NCI-H1092 (cell line): ENCODE measurements at places on chromosomes 7 and 10.

DNA sequence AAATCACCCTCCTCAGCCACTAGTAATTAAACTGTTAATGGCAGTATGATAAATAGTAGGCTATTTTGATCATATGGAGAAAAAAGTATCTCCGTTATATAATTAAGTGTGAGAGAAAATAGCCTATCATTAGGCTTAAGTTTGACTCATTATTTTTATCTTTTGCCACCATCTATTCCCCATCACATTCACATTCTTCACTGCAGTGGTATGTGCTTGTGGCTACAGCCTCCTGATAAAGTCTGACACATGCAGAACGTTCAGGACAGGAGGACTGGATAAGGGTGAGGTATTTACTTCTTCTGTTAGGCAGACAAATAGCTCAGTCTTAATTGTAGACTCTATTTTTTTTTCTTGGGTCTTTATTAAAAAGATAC lies 5.8 kb downstream of the NEBL start:
- DNase-seq: no peak

DNA sequence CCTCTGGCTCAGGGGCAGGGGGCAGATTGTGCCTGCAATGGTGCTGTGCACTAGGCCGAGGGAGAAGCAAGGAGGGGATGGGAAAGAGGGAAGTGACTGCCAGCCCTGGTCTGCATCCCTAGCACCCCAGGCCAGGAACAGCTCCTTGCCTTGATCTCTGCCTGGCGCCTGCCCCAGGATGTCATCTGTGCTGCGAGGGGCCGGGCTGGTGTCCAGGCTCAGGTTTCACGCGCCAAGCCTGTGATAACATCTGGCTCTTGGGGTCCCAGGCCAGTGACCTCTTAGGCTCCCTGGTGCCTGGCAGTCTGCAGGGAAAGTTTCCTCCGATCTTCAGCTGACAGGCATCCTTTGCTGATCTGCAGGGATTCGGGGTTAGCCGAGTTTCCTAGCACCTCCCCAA lies 193.5 kb upstream of the GPR26 start:
- DNase-seq: no peak

DNA sequence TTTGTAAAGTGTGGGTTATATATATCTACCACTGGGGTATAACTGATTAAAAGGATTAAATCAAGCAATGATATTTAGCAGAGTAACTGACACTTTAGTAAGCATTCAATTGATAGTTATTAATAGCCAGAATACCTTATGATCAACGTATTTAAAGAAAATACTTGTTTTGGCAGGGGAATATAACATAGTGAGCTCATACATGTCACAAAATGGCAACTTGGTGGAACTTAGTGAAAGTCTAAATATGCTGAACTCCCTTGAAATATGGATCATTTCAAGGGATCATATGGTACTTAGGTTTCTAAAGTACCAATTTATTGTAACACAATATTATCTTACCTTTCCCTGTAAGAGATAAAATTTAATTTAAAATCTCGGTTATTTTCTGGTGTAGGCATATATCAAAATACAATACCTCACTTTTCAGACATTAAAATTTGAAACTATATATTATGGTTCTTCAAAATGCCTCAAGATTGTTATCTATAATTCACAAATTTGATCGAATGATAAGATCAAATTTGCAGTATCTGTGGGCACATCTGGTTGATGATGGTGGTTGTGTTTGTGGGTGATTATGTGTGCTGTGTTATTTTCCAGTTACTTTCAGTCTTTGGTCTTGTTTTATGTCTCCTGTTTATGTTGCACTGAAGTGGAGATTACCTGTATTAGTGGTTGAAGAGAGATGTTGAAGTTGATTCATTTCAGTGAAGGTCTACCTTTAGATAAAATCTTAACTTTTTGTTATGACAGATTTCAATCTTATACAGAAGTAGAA lies 5.2 kb downstream of the ARL4A start:
- DNase-seq: no peak

GRCh38 chr7:39405581-39405980 lies 160.6 kb upstream of the YAE1 start:
- DNase-seq: no peak

DNA sequence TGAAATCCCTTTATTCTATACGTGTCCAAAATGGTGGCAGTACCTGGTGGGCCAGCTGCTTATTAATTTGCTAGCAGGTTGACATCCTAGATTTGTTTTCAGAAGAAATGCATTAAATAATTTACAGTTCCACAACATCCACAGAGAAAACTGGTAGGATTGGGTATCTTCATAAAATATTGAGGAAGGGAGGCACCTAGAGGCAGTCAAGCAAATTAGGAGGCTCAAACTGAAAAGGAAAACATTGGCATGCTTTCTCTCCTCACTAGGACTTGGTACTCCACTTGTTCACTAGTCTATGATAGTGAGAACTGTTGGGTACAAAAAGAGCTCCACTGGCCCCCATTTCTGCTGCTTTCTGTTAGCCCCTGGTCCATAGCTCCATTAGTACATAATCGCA lies 18.3 kb upstream of the LRGUK start:
- no peak for DNase-seq

DNA sequence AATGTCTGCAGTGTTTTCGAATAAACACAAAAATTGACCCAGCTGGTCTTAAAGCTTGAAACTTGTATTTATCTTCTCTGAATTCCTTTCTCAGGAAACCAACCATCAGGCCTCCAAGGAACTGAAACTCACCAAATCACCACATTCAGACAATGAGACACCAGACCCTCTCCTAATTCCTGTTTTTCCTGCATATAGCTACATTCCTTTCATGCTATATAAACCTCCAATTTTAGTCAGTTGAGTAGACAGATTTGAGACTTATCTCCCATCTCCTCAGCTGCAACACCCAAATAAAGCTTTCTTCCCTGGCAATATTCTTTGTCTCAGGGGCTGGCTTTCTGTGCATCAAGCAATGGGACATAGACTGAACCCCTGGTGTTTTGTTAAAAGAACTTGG lies 317.0 kb downstream of the CACNA2D1 start:
- no peak for DNase-seq
